GM04503 (cell line): ENCODE measurements at places on chromosomes 11 and 22.

- DNase-seq: no peak
These were observed 16.9 kb downstream of the TSPAN4 start for GRCh38 chr11:859394-860131.

DNA sequence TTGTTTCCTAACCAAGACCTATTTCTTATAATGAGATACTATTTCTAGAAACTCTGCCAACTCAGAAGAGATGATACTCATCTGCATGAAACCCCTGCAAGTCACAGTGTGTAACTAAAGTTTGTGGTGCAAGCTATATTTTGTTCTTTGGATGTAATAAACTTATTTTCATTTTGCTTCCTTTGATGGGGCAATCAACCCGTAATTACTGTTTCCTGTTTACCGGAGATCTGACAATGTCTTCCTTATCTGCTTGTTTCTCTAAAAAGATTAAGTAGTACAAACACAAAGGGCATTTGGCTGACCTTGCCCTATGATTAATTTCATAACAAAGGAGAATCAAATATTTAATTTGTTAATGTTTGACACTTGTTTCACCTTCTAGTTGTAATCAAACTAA lies 846.6 kb upstream of the ANO3 start:
- DNase-seq: no peak

GRCh38 chr22:45190202-45190872 lies 26.6 kb downstream of the NUP50 start:
- no peak for DNase-seq

DNA sequence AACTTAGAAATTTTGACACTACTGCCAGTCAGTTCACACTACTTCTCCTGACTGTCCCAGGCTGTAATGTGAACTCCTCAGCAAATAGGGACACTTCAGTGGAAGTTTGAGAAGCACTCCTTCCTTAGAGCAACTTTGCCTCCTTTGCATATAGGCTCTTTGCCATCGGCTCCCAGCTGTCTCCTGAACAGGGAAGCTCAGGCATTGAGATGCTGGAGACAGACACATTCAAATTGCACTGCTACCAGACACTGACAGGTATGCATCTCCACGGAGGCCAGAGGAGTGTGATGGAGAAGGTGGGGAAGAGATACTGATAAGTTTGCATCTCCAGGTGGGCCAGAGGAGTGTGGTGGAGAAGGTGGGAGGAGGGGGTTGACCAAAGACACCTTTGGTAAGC lies 1.4 kb downstream of the TRAPPC4 start:
- no peak for DNase-seq

DNA sequence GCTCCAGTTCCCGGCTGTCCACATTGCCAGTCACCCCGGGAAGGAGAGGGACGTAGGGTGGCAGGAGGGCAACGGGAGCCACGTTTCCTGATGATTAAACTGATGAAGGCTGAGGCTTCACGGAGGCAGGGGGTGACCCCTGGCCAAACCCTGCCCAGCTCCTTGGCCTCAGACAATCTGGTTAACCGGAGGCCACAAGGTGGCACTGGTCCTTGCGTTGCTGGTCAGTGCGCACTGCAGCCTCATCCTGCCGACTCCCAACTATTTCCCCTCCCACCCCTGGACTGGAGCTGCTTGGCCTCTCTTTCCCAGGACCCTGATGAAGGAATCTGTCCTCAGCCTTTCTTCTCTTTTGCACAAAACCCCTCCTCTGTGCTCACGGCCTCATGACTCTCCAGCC lies 75.3 kb downstream of the PDE2A start:
- DNase-seq: no peak

GRCh38 chr22:48976556-48977535 lies 850.8 kb downstream of the BRD1 start:
- no peak for DNase-seq

DNA sequence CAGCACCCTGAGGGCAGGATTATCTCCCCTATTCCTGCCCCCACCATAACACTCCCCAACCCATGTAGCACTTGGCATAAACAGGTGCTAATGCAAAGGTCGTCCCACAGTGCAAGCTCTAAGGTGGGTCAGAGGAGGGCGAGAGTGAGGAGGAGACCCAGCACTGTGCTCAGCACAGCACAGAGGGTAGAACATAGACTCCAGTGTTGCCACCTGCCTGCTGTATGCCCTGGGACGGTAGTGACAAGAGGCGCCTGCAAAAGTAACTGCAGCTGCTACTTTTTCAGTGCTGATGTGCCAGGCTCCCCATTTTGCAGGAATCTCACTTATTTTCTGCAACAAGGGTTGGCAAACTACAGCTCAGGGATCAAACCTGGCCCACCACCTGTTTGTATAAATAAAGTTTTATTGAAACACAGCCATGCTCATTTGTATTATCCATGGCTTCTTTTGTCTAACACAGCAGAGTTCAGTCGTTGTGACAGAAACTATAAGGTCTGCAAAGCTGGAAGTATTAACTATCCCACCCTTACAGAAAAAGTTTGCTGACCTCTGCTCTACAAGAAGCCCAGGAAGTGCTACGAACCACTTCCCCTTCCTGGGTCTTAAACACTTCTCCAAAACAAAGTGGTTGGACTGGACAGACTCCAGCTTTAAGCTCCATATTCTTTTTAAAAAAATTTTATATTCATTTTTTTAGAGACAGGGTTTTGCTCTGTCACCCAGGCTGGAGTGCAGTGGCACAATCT lies 16.9 kb upstream of the CDC42BPG start:
- no peak for DNase-seq

GRCh38 chr11:88434333-88434976 lies 96.9 kb upstream of the CTSC start:
- no peak for DNase-seq

- no peak for DNase-seq
These were observed 34.5 kb downstream of the PDE2A start for GRCh38 chr11:72639502-72640375.
